ENCODE measurements at places on chromosomes 3 and 15. TPM values are rescaled to one million over a fixed set of nuclear protein-coding genes. Genes with fewer than 3 reads are reported as not detected.

ARGFX gene
- total RNA-seq, result not detected

DNASE1L3 gene
- not detected for total RNA-seq

FAM162A gene
- 21.4 TPM for total RNA-seq

EEF1AKMT4 gene
- 3.6 TPM for total RNA-seq

MYLK gene
- 23.4 TPM for total RNA-seq

TMOD2 gene
- 4.1 TPM for total RNA-seq

SHC4 gene
- total RNA-seq, result 0.15 TPM

FBXW12 gene
- not detected for total RNA-seq

CORO2B gene
- total RNA-seq, result 0.32 TPM

GP9 gene
- 0.32 TPM for total RNA-seq

GRIP2 gene
- not detected for total RNA-seq

PODXL2 gene
- 12.7 TPM for total RNA-seq

GXYLT2 gene
- 0.65 TPM for total RNA-seq

FETUB gene
- not detected for total RNA-seq

XRN1 gene
- 38.6 TPM for total RNA-seq

PTH1R gene
- total RNA-seq, result 0.97 TPM

ZIC4 gene
- 0.65 TPM for total RNA-seq

DZIP1L gene
- total RNA-seq, result 16.0 TPM

LARP6 gene
- 14.4 TPM for total RNA-seq

TMEM62 gene
- 27.4 TPM for total RNA-seq

CHL1 gene
- not detected for total RNA-seq

CPLX3 gene
- total RNA-seq, result not detected

CCDC54 gene
- not detected for total RNA-seq

CAMP gene
- not detected for total RNA-seq

PDZRN3 gene
- total RNA-seq, result 0.65 TPM

CAMKV gene
- not detected for total RNA-seq

GOLGA8T gene
- under 0.01 TPM for total RNA-seq

TMC3 gene
- total RNA-seq, result not detected

SERINC4 gene
- not detected for total RNA-seq

TM4SF4 gene
- total RNA-seq, result not detected

C2CD4A gene
- total RNA-seq, result 4.2 TPM

VEPH1 gene
- 259 TPM for total RNA-seq

CYP1A1 gene
- total RNA-seq, result 1.6 TPM

NR2E3 gene
- total RNA-seq, result 0.15 TPM
